ENCODE measurements at places on chromosomes 3 and 15.

GRCh38 chr3:112233083-112233482 lies 60.9 kb downstream of the SLC9C1 start:
- DNase-seq, result no peak

GRCh38 chr3:170003881-170004356 lies 33.9 kb upstream of the GPR160 start:
- DNase-seq, result no peak

GRCh38 chr15:56251315-56252095 lies 7.8 kb upstream of the RFX7 start:
- no peak for DNase-seq

DNA sequence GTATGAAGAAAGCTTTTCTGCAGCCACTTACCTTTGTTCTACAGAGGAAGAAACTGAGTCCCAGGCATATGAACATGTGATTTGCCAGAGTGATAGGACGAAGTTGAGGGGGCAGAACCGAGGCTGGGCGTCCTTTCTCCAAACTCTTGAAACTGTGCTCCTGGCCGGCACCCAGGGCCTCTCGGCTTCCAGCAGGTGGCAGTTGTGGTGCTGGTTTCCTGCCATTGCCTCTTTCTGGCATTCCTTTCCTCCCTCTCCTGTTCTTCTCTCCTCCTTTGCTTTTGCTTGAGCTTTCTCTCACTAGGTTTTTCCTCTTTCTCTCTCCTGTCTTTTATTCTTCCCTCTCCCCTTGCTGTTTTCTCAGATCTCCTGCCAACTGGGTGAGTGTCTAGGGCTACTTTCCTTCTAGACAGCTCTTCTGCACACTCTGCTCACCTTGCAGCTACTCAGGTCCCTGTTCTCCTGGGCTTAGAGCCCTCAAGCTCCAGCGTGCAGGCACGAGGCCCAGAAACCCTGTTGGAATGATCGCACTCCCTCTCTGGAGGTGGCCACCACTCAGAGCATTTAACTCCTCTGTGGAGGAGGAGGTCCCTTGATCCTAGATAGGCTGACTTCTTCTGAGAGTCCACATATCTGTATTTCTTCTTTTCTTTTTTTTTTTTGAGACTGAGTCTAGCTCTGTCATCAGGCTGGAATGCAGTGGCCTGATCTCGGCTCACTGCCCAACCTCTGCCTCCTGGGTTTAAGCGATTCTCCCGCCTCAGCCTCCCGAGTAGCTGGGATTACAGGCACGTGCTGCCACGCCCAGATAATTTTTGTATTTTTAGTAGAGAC lies 26.2 kb downstream of the TRAK1 start:
- DNase-seq, result peak; percentile 69

DNA sequence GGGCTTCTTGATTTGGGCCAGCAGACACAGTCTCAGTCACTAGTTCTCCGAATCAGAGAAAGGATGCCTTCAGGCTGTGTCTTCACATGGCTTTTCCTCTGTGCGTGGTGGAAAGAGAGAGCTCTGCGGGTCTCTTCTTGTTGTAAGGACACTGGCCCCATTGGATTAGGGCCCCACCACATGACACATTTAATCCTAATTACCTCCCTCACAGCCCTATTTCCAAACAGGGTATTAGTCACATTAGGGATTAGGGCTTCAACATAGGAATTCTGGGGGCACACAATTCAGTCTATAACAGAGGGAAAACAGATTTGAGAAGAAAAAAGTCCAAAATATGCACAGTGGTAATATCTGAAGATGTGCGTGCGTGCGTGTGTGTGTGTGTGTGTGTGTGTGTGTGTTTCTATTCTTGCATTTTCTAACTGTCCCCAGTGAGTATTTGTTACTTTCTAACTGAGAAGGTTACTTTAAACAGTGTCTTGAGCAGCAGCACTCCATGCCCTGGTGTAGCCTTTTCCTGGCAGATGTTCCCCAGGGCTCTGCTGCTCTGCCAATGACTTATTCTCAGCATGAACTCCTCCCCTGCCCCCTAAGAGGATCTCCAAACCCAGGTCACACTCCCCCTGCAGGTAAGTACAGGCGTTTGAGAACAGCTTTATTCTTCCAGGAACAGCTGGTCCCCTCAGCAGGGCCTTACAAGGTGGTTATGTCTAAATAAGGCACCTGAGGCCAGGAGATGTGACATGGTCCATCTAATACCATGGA lies 72.9 kb downstream of the RPL39L start:
- DNase-seq, result peak; percentile 15

GRCh38 chr15:38758043-38758442 lies 193.4 kb upstream of the RASGRP1 start:
- DNase-seq, result peak; percentile 49

DNA sequence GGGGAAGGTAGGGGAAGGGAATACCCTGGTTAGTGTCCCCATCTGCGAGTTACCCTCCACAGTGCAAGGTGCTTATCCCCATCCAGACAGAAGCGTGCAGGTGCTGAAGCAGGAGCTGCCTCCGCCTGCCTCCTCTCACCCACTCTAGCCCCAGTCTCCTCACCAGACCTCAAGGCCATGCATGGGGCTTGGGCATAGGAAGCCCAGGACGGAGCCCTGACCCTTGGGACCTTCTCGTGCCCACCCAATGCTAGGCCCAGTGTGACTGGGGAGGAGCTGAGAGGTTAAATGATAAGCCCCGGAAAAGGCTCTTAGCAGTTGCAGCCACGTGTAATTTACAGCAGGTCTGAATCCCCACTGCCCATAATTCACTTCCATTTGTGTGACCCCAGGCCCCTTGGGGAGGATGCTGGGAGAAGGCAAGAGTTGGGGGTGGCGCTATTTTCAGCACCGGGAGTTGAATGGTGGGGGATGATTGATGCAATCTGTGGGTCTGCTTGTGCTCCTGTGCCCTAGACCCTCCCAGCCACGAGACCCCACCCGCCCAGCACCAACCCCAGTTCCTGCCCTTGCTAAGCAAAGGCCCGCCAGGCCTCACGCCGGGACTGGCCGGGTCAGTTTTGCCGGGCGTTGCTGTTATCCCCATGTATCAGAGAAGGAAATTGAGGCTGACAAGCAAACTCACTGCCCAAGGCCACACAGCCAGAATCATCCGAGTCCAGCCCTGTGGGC lies 14.5 kb upstream of the PLXND1 start:
- DNase-seq, result no peak

- DNase-seq, result no peak
Measured at GRCh38 chr3:7307410-7307809, 446.5 kb downstream of the GRM7 start.

DNA sequence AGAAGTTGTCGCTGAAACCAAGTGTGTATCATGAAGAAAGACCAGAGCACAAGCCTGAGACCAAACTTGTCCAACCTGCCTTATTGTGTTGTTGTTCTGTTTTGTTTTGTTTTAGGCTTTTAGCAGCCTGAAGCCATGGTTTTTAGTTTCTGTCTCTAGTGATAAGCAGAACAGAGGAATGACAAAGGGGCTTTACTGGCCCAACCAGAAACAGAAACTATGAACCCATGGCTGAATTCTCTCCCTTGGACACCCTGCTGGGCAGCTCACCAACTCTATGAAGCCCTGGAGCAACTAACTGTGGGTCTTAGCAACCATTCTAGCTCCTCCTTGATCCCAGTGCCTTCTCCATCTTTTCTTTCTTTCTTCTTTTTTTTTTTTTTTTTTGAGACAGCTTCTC lies 30.3 kb downstream of the HCLS1 start:
- no peak for DNase-seq

DNA sequence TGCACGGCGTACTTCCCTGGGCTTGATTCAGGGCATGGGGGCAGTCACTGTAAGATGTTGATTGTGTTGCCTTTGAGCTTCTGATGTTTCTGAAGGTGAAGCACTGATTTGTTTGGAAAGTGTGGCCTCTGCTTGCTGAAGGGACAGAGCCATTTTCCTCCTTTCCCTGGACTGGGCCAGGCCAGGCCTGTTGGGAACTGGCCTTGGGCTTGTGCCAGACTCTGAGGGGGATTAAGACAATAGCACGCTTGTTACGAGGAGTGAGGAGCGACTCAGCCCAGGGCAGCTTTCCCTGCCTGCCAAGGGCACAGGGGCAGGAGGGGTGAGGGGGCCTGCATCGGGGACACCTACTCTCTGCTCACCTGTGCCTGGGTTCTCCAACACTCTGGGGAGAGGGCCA lies 42.9 kb downstream of the LINGO1 start:
- DNase-seq, result no peak

DNA sequence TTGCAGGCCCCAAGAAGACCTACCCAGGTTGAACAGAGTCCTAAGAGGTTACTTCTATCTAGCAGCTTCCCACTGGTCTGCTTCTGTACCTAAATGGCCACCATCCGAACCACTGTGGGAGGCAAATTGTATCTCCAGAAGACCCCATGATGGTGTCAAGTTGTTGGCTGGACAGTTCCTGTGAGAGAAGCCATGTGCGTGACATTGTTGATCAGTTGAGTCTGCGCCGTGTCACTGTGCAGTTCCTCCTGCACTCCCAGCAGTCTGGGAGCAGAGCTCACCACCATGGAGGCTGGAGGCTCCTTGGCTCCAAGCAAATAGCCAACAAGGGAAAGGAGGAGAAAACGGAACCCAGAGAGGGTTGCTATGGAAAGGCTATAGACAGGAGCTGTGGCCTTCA lies 7.5 kb upstream of the CYP1A1 start:
- no peak for DNase-seq

DNA sequence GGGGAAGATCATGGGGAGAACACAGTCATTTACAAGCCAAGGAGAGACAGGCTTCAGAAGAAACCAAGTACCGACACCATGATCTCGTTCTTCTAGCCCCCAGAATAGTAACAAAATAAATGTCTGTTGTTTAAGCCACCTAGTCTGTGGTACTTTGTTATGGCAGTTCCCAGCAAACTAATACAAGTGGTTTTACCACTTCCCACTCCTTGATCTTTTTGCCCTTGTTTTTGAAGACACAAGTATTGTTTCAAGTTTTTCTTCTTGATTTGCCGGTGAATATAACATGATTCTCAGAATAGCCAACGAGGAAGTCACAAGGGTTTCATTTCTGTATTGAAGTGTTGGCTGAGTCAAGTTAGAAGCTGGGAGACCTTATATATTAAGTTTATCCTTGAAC lies 220.3 kb downstream of the SOX2 start:
- no peak for DNase-seq

DNA sequence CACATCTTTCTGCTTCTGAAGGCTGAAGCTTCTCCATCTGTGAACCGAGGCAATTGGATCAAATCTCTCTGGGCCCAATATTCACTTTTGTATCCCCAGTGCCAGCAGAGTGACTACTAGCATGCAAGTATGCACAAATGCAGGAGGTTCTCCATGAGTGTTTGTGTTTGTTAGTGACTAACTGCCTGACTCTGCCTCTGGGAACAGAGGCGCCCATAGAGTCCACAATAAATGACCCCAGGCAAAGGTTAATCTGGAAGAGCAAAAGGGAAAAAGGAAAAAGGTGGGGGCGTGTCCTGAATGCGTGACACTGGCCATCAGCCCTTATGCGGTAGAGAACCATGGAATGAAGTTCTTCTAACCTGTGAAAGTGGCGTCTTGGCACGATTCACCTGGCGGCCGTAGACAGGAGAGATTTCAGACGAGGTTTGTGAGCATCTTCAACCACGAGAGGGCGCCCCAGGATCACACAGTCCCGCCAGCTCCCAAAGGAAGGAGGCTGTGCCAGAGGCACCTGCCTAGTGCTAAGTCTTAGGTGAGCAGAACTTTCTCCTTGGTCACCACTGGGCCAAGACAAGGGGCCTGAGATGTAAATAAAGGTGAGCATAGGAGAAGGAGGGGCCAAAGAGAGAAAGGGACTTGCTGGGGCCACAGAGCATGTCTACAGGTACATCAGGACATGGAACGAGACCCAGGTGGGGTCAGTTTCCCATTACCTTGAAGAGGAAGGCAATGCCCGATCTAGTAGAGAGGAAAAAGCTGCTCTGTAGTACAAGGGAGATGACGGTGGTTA lies 44.2 kb downstream of the RBPMS2 start:
- peak; percentile 76 for DNase-seq

DNA sequence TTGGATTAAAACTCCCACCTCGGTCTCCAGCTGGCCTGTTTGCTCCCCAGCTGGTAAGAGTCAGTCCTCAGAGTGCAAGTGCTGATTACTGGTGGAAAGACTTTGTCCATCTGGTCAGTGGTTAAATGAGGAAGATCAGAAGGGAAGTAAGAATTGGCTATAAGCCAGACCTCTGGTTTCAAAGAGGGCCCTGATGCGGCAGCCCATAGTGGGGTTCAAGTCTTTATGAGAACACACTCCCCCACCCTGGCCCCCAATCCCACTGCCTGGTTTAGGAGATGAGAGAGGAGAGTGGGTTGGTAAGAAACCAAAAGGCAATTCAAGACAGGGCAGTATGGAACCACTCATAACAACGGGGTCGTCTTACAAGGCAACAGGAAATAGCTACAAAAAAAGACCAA lies 65.0 kb downstream of the FRMD4B start:
- no peak for DNase-seq

- no peak for DNase-seq
Measured at GRCh38 chr3:178823150-178823549, 248.5 kb downstream of the ZMAT3 start.

- no peak for DNase-seq
Measured at GRCh38 chr3:127590282-127590592, 296 bp downstream of the TPRA1 start.

DNA sequence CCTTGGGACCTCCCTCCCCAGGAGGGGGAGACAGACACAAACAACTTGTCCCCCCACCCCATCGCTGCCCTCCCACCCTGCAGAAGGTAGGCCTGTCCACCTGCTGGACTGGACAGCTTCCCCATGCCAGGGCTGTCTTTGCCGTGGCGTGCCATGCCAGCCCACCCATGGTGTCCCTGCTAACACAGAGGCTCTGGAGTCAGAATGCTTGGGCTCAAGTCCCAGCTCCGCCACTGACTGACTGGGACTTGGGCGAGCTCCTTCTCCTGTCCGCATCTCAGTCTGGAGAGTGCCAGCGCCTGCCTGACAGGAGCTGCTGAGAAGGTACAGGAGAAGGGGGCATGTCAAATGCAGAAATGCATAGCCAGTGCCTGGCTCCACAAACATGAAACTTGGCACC lies 23.9 kb downstream of the WNT7A start:
- no peak for DNase-seq

DNA sequence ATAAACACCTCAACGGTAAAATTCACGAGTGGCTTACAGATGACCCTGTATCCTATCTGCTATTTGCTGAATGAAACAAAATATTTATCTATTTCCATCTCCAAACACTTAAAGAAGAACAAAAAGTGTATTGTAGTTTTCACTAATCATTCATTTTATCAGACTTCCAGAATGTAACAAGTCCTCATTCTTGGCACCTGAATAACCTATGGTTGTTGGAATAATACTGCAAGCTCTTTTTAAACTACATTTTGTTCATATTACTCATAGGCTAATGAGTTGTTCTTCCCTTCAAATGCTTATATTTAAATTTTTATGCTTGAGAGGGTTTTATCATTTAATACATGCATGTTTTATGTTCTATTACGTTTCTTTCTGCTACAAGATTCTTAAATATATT lies 1434.1 kb downstream of the SI start:
- DNase-seq, result no peak

Data from AG08395 (cell line).